GM12865 (cell line): ENCODE measurements at places on chromosomes 11 and 22.

DNA sequence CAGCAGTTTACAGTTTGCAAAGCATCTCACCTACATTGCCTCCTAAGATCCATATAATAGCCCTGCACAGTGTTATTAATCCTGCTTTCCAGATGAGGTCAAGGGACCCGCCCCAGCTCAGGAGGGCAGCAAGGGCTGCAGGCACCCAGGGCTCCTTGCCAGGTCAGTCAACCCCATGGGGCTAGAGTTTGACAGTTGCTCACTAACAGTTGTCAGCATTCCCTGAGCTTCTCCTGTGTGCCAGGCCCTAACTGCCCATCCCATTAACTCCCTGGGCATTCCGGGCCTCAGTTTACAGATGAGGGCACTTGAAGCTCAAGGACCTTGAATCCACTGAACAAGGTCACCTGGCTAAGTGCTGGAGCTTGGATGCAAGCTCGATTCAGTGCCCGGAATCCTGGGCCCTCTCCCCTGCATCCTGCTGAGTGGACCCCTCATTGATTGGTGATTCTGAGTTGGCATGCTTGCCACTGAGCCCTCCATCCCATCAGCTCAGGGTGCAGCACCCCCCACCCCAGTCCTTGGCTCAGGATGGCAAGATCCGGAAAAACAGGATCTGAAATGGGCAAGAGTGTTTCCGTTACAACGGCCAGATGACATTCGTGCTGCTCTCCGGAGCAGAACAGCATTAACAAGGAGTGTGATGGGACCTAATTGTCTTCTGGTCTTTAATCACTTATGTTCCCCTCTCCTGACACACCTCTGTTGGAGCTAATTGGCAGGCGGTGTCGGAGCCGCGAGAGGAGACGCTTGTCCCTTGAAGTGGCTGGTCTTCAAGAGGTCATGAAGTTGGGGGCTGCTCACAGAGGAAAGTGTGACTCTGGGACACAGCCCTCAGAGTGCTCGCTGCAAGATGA, 87.4 kb upstream of the SHISAL1 start:
- no peak for DNase-seq

DNA sequence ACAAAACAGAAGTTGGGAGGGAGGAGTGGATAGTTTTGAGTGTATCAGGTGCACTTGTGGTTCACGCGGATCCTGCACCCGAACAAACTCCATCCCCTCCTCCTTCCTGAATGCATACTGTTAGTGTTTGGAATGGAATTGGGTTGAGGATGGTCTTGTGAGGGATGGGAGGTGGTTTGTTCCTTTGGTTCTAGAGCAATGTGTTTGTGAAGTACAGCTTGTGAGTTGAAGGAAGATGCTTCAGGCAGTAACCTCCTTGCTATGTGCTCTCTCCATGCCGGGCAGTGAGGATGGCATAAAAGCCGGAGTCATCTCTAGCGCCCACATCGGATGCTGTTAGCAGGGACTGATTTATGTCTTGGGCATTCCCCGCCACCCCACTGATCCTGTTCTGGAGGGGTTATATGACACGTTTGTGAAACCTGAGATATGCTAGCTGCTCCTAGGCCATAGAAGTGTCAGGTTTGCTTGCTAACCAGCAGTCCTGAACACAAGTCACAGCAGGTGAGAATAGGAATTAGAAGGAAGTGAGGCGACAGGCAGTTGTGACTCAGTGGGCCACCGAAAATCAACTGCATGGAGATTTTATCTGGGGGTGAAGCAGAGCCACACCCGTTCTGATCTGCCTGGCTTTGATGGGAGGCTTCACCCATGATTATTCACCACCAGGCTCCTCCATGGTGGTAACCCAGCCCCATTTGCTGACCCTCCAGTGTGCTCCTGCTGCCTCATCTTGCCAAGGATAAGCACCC, 2.2 kb downstream of the BCR start:
- DNase-seq, result peak; percentile 67

- peak; percentile 62 for DNase-seq
Measured at GRCh38 chr11:70755410-70756158, 357.3 kb downstream of the CTTN start.

DNA sequence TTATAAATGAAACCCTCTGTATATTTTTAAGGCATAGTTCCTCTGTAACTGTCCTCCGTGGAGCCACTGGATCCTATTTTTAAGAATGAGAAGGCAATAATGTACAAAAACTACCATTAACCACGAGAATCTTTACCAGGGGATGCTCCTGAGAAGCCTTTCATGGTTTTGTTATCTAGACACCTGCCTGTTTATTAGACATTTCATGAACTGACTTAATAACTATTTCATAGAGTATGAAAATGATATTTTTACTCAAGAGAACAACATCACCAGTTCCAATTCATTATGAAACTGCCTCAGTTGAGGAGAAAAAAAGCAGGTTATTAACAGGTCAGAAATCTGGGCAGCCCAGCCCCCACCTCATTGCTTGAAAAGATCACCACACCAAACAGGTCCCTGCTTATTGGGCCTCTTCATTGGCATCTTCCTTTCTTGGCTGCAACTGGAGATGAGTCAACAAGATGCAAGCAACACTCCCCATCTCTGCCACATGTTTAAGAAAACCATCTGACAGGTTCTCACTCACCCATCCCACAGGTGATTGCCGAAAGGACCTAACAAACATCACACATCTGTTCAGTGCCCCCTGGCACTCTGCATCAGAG, 27.8 kb downstream of the ETS1 start:
- peak; percentile 74 for DNase-seq

- no peak for DNase-seq
Measured at GRCh38 chr11:10751581-10751940, 515 bp downstream of the CTR9 start.

DNA sequence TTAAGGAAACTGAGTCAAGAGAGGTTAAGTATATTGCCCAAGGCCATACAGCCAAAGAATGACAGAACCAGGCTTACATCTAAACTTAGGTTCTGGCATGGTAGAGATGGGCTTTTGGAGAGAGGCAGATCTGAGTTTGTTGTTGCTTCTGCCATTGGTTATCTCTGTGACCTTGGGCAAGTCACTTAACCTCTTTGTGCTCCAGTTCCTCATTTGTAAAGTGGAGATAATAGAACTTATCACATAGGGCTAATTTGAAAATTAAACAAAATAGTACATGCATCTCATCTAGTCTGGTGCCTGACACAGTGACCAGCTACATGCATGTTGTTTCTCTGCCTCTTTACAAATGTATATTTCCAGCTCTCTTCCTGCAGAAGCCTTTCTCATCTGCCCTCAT, 47.0 kb upstream of the PLET1 start:
- DNase-seq, result no peak

- DNase-seq, result no peak
Measured at GRCh38 chr22:40414311-40414710, 43.9 kb downstream of the SGSM3 start.

GRCh38 chr11:26834601-26835000, 112.7 kb upstream of the SLC5A12 start:
- no peak for DNase-seq

- no peak for DNase-seq
Measured at GRCh38 chr11:123519055-123519796, 89.2 kb downstream of the GRAMD1B start.

DNA sequence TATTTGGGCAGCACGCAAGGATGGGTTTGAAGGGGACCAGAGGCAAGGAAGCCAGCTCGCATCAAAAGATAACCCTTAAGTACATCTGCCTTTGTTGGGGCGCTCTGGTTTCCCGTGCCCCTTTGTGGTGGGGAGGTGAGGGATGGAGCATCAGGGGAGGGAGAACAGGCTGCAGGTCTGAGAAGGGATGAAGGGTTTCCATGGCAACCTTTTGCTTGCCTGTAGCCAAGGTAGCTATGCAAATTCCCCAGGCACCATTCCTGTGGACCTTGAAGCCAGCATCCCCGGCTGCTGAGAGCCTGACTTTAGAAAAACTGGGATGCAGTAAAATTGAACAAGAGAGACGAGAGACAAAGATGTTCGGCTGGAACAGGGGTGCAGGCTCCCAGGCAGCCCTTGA, 75.7 kb downstream of the SEZ6L start:
- DNase-seq, result no peak

DNA sequence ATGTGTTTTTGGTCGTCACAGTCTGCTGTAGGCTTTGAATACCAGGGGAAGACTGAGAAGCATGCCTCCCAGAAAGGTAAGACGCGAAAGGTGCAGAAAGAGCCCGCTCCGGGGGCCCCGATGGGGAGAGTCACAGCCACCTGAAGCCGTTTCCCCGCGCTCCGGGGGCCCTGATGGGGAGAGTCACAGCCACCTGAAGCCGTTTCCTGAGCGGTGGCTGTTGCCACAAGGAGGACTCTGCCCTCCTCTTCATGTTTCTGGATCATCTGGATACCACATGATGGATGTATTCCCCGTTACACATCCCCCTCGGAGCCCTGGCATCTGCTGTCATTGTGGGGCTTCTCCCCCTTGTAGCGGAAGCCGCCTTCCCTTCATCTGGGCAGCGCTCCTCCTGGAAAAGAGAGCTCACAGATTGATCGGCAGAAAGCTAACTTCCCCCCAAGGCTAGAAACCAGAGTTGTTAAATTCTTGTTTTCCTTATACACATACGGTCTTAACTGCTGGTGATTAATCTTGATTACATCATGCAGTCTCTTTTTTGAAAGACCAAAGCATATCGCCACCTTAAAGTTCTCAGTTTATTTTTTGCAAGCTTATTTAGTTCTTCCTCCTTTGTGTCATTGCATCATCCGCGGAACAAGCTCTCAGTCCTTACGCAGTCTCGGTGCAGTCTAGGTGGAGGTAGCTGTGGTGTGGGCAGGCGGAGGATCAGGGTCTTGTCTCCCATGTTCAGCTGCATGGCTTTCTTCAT, 17.5 kb downstream of the CTTN start:
- no peak for DNase-seq

- no peak for DNase-seq
Measured at GRCh38 chr11:27971171-27971570, 136.8 kb downstream of the KIF18A start.

GRCh38 chr11:11171854-11172253, 181.2 kb downstream of the CSNK2A3 start:
- DNase-seq, result peak; percentile 88

DNA sequence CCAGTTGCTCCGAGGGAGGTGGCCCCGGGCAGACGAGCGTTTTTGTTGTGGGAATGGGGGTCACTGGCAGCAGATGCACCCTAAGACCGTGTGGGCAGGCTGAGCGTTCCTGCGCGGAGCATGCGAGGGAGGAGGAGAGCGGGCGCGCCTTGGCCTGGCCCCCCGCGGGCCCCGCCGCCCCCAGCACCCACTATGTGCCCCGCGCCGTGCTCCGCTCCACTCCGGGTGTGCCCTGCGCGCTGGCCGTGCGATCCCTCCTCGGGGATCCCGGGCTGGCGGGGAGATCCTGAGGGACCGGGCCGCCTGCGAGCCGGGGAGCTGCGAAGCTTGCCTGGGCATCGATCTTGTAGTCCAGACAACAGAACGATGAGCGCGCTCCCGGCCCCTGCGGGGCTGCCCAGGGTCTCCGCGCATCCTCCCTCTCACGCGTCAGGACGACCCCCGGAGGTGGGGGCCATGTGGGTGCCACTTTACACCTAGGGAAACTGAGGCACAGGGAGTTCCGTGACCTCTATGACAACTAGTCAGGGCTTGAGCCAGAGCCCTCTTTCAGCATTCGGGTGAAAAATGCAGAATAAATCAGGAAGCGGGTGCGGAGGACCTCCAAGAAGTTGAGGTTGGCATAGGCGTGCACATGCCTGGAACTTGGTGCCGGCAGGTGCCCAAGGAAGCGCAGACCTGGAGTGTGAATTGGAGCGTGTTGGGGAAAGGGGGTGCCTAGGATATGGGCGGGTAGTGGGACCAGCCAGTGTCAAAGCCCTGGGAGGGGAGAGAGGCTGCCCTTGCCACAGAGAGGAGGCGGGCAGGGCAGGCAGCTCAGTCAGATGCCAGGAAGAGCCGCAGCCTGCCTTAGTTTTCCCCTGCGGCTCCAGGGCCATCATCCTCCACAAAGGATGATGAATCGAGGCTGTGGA, 1.3 kb upstream of the KMT5B start:
- DNase-seq, result no peak

DNA sequence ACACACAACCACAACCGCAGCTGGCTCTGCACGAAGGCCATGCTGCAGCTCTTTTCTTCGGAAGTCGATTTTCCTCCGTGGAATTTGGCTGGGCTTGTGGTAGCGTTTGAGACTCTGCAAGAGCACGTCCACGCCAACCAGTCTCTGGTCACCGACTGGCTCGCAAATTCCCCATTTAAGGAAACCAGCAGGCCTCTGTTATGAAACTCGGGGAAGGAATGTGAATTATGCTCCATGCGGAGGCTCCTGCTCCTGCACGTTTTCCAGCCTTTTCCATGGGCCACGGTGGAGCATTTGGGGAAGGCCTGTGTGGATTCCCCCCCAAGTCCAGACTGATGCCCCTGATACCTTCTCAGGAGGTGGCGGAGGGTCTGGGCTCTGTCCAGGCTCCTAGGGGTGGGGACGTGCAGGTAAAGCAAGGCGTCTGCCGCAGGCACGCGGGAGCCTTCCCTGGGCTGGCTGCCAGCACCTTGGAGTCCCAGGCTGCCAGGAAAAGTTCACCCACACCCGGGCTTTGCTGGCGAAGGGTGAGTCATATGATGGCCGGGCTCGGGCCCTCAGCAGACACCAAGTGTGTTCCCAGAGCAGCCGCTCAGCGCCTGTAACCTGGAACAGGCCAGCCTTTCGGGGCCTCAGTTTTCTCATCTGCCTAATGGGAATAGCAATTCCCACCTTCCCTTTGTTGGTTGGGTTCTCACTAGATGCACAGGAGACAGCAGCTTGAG, 41.9 kb downstream of the LRP5 start:
- DNase-seq, result no peak

GRCh38 chr11:47564933-47565339, 463 bp upstream of the PTPMT1 start:
- no peak for DNase-seq

GRCh38 chr11:73140213-73141030, 1.7 kb downstream of the FCHSD2 start:
- peak; percentile 56 for DNase-seq

DNA sequence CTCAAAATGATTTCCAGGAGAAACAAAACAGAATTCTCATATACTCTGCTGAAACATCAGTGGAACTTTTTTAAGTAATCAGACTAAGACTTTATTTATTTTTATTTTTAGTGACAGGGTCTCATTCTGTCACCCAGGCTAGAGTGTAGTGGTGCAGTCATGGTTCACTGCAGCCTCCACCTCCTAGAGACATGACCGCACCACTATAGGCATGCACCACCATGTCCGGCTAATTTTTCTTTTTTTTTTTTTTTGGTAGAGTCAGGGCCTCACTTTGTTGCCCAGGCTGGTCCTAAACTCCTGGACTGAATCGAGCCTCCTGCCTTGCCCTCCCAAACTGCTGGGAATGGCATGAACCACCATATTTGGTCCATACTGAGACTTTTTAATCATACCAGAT, 42.9 kb downstream of the PRDM10 start:
- no peak for DNase-seq
